ENCODE measurements at places on chromosomes 16 and 17.

DNA sequence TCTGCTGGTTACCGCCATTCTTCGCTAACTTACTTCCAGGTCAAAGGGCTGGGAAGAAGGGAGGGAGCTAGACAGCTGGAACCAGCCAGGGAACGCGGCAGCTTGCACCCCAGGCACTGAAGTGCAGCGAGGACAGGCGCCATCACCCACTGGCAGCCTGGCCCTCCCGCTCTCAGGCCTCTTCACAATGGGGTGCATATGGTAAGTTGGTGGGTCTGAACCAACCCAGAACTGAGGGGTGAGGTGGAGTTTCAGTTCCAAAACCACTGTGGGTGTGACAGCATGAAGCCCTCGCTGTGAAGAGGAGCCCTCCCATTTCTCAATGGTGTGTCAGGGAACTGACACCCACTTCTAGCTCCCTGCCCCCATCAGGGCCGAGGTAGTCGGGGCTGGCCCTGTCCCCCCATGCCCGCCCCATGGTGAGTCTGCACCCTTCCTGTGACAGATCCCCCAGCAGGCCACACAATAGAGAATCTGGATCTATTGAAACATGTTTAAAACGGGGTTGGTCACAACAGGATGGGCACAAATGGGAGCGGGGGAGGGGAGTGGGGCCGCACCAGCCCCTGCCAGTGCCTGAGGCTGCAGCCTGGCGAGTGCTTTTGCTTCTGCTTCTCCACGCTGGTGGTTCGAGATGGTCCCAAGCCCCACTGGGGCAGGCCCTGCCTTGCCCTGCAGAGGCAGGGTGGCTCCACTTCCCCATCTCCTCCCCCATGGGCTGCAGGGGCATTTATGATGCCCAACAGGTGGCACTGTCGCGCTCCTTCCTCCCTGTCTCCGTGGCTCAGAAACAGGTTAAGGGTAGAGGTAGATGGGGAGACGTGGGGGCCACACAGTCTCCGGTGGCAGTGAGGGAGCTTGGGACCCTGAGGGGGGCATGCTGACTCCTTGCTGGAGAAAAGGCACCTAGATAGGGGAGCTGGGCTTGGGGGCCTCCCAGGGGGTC, 2.3 kb downstream of the LIMD2 start:
- no peak for DNase-seq

DNA sequence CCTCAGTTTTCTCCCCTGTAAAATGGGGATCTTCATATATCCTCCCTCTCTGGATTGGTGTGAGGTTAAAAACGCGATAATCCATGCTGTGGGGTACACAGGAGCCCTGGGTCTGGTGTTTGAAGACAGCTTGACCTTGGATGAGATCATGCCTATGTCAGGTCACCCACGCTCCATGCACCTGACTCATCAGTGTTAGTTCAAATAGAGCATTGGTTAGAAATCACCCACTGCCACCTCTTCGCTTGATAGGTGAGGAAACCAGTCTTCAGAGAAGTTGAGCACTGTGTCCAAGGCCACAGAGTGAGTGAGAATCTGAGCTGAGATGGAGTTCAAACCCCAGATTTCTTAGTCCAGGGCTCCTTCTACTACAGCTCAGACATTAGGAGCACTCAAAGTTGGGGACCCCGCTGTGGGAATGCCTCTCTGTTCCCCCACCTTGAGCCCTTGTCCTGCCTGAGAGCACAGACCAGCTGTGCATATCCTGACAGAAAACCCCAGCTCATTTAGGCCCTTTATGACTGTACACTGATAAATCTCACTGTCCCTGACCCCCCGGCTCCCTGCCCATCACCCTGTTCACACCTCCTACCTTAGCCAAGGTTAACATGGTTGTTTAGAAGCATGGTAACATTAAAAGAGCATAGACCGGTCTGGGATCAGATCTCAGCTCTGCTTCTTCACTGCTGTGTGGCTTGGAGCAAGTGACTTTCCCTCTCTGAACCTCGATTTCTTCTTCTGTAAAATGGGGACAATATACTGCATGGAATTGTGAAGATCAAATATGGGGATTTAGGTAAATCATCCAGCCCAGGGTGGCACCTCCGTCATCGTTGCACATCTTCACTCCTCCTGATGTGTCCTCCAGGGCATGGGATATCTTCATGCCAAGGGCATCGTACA, 22.4 kb upstream of the LGALS9 start:
- no peak for DNase-seq

- peak; percentile 65 for DNase-seq
These were observed 36.7 kb downstream of the TK2 start for GRCh38 chr16:66513111-66513723.

DNA sequence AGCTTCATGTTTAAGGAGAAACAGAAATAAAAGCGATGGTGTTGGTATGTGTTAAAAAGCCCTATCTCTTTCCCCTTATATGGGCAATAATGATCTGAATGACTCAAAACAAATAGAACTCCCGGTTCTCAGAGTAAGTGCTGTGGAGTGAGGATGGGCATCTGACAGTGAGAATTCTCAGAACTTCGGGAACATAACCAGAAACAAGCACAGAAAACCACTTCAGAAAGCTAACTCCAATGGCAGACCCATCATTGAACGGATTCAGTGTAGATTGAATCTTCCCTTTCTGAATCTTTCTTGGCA, 67.2 kb downstream of the CDH8 start:
- DNase-seq: no peak

DNA sequence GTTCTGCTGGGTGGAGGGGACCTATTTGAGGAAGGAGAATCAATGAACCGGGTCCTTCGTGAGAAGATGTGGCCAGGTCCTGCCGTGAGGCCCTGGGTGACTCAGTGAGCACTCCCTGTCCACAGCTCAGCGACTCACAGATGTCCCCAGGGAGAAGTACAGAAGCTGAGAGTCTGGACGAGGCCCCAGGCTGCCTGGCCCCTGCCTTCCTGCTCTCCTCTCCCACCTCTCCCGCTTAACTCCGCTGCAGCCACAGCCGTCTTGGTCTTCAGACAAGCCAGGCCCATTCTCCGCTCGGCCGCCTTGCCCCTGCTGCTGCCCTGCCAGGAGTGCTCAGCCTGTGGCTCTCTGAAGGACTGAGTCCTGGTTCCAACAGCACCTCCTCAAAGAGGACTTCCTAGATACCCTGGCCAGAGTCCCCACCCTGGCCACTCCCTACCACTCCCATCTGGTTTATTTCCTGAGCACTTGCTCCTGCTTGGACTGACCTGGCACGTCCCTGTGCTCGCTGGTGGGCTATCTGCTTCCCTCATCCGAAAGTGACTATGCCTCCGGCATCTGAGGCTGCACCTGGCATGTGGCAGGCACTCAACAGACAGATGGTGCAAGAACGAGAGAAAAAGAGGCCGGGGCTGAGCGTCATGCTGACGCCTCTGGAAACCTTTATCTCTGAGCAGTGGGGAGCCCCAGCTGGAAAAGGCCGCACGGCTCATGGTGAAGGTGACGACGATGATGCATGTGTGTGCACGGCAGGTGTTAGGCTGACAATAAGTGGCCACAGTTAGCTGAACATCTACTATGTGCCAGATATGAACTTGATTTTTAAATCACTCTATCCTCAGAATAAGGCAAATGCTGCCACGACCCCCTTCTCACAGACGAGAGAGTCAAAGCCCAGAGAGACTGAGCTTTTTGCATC, 9.2 kb upstream of the TNFRSF13B start:
- DNase-seq: no peak

DNA sequence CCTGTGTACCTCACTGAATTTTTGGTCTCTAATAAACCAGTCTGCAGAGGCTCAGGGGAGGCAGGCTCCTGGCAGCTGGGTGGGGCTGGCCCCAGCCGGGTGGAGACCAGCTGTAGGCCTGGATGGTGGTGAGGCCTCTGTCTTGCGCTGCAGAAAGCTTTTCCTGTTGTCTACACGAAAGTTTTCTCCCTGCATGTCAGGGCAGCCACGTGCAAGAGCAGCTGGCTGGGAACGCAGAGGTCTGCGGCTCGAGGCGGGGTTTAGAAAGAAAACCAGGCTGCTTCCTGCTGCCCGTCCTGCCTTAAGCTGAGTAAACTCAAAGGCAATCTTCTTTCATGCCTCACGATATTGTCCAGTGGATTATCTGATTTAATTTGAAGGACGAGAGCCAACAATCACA, 2.4 kb downstream of the SERPINF1 start:
- peak; percentile 86 for DNase-seq

DNA sequence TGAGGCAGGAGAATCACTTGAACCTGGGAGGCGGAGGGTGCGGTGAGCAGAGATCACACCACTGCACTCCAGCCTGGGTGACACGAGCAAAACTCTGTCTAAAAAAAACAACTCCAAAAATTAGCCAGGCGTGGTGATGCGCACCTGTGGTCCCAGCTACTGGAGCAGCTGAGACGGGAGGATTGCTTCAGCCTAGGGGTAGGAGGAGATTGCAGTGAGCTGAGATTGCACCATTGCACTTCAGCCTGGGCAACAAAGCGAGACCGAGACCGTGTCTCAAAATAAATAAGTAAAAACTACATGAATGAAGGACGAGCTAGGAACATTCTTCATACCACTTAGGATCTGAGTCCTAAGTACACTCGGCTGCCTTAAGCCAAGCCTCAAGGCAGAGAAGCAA, 35.4 kb downstream of the CCDC57 start:
- no peak for DNase-seq

GRCh38 chr16:88005181-88005581, 53.9 kb downstream of the BANP start:
- DNase-seq: no peak

DNA sequence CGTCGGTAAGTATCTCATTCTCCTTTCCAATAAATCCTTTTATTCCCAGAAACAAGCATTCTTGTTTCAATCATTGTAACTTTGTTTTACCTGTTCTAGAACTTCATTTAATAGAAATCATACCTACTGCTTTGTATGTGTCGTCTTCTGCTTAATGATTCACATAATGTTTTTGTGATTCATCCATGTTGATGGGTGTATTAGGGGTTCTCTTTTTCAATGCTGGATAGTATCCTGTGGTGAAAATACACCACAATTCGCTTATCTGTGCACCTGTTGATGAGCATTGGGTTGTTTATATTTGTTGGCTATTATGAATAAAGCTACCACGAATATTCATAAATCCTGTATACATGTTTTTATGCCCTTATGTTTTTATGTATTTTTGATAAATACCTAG, 703.2 kb downstream of the MAF start:
- DNase-seq: no peak

DNA sequence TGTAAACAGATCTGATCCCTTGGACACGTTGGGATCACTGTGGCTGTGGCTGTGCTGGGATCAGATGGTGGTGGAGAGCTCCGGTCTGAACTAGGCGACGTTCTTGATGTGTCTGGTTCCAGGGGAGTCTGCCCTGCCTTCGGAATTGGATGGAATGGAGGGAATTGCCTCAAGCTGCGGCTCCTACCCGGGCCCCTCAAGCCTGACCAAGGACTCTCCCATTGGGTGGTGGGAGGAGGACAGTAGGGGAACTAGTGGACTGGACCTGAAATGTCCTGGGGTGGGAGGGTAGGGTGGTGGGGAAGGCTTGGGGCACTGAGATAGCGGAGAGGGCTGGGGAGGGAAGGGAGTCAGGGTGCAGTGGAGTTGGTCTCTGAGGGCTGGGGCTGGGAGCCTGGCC, 3.2 kb upstream of the UBALD1 start:
- no peak for DNase-seq

DNA sequence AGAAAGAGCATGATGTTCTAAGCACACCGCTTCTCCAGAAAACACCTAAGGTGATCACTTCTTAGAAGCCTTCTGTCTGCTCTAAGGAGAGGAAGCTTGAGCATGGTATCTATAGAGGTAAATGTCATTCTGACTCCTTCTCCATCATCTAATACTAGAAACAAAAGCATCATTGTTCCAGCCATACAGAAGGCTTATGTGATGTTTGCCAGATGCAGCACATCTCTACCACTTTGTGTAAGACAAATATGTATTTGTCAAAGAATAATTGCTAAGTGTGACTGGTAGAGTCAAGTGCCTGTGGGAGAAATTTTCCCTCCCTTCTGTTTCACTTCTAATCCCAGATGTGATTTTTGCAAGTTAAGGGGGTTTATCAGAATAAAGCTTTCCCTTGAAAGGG, 217.1 kb downstream of the HS3ST3A1 start:
- no peak for DNase-seq

DNA sequence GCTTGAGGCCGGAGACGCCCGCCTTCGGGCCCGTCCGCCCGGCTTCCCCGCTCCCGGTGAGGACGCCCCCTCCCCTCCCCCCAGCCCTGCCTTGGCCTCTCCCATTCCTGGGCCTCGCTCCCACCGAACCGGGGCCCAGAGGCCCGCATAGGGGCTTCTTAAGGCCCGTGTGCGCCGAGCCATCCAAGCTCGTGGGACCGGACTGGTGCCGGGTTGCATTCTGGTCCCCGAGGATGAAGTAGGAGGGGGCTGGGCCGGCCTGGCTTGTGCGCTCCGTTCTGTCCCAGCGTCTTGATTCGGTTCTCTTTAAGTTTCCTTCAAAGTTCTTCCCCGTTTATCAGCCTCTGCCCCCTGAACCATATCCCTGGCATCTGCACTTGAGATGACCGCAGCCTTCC, 488 bp downstream of the SENP3 start:
- no peak for DNase-seq

Measured in coronary artery (tissue), 2 donors.